ENCODE measurements at places on chromosomes 16 and 17. TPM values are rescaled to one million over a fixed set of nuclear protein-coding genes. Genes with fewer than 3 reads are reported as not detected.

GRCh38 chr16:12256921-12257320 lies 280.4 kb downstream of the SNX29 start:
- no peak overlapping the region for H3K27ac ChIP-seq
- no peaks in the 10 kb centered on the region for H3K4me1 ChIP-seq
- H3K4me3 ChIP-seq: no peak overlapping the region
- no peak for DNase-seq
- no peaks in the 10 kb centered on the region for H3K27me3 ChIP-seq

- no peak for DNase-seq
- H3K27ac ChIP-seq: no peak overlapping the region
- peaks cover 15% of the 10 kb centered on the region for H3K4me1 ChIP-seq
- H3K27me3 ChIP-seq: peaks cover 16% of the 10 kb centered on the region
These were observed 130.4 kb downstream of the MRM1 start for GRCh38 chr17:36731811-36732210.

- H3K27ac ChIP-seq: no peak overlapping the region
- H3K36me3 ChIP-seq: no peaks in the 10 kb centered on the region
- no peak overlapping the region for H3K4me3 ChIP-seq
- DNase-seq: no peak
- H3K27me3 ChIP-seq: peaks cover 6% of the 10 kb centered on the region
- peaks cover 52% of the 10 kb centered on the region for H3K4me1 ChIP-seq
These were observed 2.4 kb upstream of the VAC14 start for GRCh38 chr16:70803319-70803718.

- no peaks in the 10 kb centered on the region for H3K36me3 ChIP-seq
- no peak overlapping the region for H3K27ac ChIP-seq
- H3K4me1 ChIP-seq: no peaks in the 10 kb centered on the region
- no peak for DNase-seq
- no peaks in the 10 kb centered on the region for H3K27me3 ChIP-seq
These were observed 28.2 kb downstream of the USP31 start for GRCh38 chr16:23121024-23121423.

DNA sequence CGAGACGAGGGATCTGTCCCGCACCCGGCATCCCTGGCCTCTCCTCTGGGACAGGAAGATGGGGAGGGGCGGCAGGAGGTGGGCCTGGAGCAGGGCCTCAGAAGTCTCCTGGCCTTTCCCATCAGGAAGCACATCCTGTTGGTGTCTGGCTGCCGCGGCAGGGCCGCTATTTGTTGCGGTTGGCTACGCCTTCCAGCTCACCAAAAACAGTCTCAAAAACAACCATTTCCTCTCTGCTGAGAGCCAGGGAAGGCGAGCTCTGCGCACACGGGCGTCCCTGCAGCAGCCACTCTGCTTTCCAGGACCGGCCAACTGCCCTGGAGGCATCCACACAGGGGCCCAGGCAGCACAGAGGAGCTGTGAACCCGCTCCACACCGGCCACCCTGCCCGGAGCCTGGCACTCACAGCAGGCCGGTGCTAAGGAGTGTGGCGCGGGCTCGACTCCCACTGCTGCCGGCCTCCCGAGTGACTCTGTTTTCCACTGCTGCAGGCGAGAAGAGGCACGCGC lies at the start of gene TMEM204:
Gene TMEM204 (plus strand): TSS at position 224 of the 509 bp plus-strand sequence. CDS start 610 bp downstream, outside the sequence.
- H3K4me1 ChIP-seq: peaks cover 43% of the 10 kb centered on the region
- H3K4me3 ChIP-seq: peak within 1 kb of the TSS; percentile 100
- H3K27ac ChIP-seq: peak within 1 kb of the TSS; percentile 92
- H3K36me3 ChIP-seq: peaks cover 45% of the 10 kb centered on the region
- H3K27me3 ChIP-seq: no peaks in the 10 kb centered on the region

KCNJ12 gene
- not detected for total RNA-seq

FZD2 gene
- total RNA-seq: 0.10 TPM
